ENCODE measurements at places on chromosomes 5 and 9. TPM values are rescaled to one million over a fixed set of nuclear protein-coding genes. Genes with fewer than 3 reads are reported as not detected.

GRCh38 chr9:98610711-98611110 is 98.0 kb downstream of the GABBR2 start:
- H3K36me3 ChIP-seq = no peaks in the 10 kb centered on the region
- H3K27me3 ChIP-seq = no peaks in the 10 kb centered on the region
- DNase-seq = no peak
- no peak overlapping the region for H3K4me3 ChIP-seq

The PCDHGA2 gene
- total RNA-seq = 0.19 TPM

The DDX4 gene
- total RNA-seq = 0.57 TPM

DNA sequence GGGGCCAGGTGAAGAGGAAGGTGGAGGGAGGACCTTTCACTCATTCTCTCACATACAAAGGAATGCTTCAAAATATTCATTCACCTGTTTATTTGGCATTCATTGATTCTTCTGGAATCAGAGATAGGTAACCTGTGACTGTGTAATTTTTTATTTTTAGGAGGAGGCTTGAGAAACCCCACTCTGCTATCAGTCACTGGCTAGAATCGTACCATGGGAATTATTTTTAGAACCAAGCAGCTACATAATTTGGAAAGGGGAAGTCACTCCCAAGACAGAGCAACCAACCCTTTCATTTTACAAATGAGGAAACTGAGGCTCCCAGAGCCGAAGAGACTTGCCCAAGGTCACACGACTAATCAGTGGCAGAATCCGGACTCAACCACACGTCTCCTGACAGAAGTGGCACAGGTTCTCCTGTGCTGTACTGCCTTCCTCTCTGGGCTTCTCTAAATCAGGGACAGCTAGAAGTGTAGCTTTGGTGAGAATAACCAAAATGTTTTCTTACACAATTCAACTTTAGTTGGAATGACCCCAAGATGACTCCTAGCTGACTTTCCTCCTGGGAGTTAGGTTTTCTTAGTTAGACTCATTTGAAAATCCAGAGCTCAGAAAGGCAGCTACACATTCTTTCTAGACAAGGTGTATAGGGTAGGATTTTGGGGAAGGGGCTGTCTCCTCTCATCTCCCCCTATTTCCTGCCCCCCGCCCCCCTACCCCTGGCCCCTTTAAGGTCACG is 264.3 kb upstream of the PANK3 start:
- H3K27ac ChIP-seq = no peak overlapping the region
- H3K27me3 ChIP-seq = no peaks in the 10 kb centered on the region
- DNase-seq = no peak
- H3K36me3 ChIP-seq = no peaks in the 10 kb centered on the region
- peaks cover 12% of the 10 kb centered on the region for H3K4me1 ChIP-seq

- H3K4me3 ChIP-seq = no peak overlapping the region
- no peak for DNase-seq
- no peak overlapping the region for H3K27ac ChIP-seq
- no peaks in the 10 kb centered on the region for H3K36me3 ChIP-seq
- no peaks in the 10 kb centered on the region for H3K27me3 ChIP-seq
These were observed 78.0 kb downstream of the WNK2 start for GRCh38 chr9:93261735-93262523.

DNA sequence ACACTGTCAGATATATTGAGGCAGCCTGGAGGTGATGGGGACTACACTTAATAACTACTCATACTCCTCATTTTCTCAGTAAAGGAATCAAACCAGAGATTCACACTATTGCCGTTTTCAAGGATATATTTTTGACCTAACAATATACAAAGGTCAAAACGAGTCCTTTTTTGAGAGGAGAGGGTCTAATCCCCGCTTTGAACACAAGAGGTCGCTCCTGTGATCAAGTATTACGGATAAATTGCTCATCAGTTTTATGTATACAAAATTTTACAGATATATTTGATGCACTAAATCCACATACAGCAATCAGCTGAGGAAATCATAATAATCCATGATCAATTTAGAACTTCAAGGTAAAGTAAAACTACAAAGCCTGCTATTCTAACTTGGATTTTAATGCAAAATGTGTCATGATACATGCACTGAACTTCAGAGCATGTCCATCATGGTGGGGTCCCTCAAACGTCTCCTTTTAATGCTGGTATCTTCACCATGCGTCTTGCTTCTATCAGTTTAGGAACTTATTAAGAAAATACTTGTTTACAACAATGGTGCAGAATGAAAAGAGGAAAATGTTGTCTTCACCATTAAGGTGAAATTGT is 2.5 kb upstream of the ISL1 start:
- no peaks in the 10 kb centered on the region for H3K36me3 ChIP-seq
- no peak overlapping the region for H3K4me3 ChIP-seq
- no peaks in the 10 kb centered on the region for H3K4me1 ChIP-seq
- H3K27ac ChIP-seq = no peak overlapping the region
- peaks cover 88% of the 10 kb centered on the region for H3K27me3 ChIP-seq

DNA sequence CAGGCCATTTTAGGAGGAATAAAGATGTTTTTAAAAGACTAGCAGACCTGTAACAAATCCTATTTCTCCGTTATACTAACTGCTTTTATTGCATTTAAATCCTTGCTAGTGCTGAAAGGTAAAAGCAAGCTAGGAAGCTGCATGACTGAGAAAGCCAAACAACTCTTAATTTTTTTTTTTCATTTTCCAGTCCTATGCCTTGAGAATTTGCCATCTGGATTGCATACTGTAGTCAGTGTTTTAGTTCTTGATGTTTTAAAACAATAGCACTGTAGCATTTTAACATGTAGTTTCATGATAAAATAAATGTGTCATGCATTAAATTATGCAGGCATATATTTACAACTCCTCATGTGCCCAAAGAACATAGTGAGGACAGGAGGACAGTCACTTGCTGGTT is 108.4 kb upstream of the FGF10 start:
- H3K27me3 ChIP-seq = no peaks in the 10 kb centered on the region
- H3K27ac ChIP-seq = no peak overlapping the region
- no peaks in the 10 kb centered on the region for H3K36me3 ChIP-seq
- no peak for DNase-seq

The WNT8A gene
- 0.05 TPM for total RNA-seq

GRCh38 chr9:108467653-108468324 is 388.0 kb downstream of the ACTL7B start:
- no peak overlapping the region for H3K4me3 ChIP-seq
- H3K27ac ChIP-seq = no peak overlapping the region
- H3K27me3 ChIP-seq = no peaks in the 10 kb centered on the region
- no peaks in the 10 kb centered on the region for H3K4me1 ChIP-seq

DNA sequence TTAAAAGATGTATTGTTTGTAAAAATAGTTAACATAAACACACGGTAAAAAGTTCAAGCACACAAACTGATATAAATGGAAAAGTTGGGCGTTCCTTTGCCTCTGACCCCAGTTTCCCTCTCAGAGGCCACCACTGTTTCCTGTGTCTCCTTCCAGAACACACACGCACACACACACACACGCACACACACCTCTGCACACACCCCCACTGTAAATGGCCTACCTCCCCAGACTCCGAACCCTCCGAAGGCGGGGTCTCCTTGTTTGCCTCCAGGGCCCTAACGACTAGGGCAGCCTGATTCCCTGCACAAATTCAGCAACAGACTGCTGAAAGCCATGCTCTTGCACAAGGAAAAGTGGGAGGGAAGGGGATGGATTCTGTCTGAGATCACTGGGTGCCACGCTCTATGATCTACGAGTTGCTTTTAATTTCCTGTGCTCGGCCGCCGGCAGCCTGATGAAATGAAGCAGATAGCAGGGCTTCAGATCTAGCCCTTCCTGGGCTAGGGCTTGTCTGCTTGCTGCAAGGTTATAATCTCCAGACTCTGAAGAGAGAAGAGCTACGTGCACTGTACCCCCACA is 184.0 kb upstream of the IL12B start:
- H3K4me1 ChIP-seq = no peaks in the 10 kb centered on the region
- no peak overlapping the region for H3K4me3 ChIP-seq
- DNase-seq = no peak
- no peak overlapping the region for H3K27ac ChIP-seq
- no peaks in the 10 kb centered on the region for H3K27me3 ChIP-seq

The RAB3C gene
- total RNA-seq = 0.19 TPM

GRCh38 chr5:132085686-132086085 is 12.1 kb downstream of the CSF2 start:
- H3K27me3 ChIP-seq = no peaks in the 10 kb centered on the region
- no peak for DNase-seq
- no peaks in the 10 kb centered on the region for H3K36me3 ChIP-seq
- no peak overlapping the region for H3K4me3 ChIP-seq
- H3K4me1 ChIP-seq = no peaks in the 10 kb centered on the region

GRCh38 chr5:152529440-152529839 is 124.4 kb upstream of the NMUR2 start:
- H3K27ac ChIP-seq = no peak overlapping the region
- no peaks in the 10 kb centered on the region for H3K4me1 ChIP-seq
- no peaks in the 10 kb centered on the region for H3K27me3 ChIP-seq
- DNase-seq = no peak
- H3K36me3 ChIP-seq = no peaks in the 10 kb centered on the region

The TARS1 gene
- total RNA-seq = 112 TPM

The DROSHA gene
- 34.4 TPM for total RNA-seq

DNA sequence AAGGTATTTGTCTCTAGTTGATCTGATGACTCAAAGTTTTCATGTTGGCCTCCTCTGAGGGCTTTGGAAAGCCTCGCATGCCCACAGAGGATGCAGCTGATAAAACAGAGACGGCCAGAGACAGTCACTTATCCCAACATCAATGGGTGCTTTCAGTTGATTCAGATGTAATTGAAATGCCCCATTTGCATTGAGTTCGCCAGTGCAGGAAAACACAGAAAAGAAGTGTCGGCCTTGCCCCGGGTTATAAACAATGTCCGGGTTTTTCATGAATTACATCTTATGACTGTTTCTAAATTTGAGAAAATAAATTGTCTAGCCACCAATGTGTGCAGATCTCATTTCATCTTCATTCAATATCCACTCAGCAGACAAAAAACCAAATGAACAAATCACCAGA is 42.2 kb upstream of the ICE1 start:
- H3K36me3 ChIP-seq = no peaks in the 10 kb centered on the region
- no peaks in the 10 kb centered on the region for H3K27me3 ChIP-seq
- no peak overlapping the region for H3K4me3 ChIP-seq
- H3K4me1 ChIP-seq = no peaks in the 10 kb centered on the region
- no peak overlapping the region for H3K27ac ChIP-seq
- DNase-seq = no peak

GRCh38 chr9:127633216-127633862 is 21.3 kb downstream of the STXBP1 start:
- no peaks in the 10 kb centered on the region for H3K36me3 ChIP-seq
- no peak for DNase-seq
- H3K27ac ChIP-seq = no peak overlapping the region
- H3K4me1 ChIP-seq = peaks cover 10% of the 10 kb centered on the region
- no peak overlapping the region for H3K4me3 ChIP-seq

- H3K27me3 ChIP-seq = no peaks in the 10 kb centered on the region
- no peaks in the 10 kb centered on the region for H3K36me3 ChIP-seq
- peaks cover 16% of the 10 kb centered on the region for H3K4me1 ChIP-seq
- no peak overlapping the region for H3K4me3 ChIP-seq
These were observed 452.8 kb downstream of the ENC1 start for GRCh38 chr5:74187757-74188156.

DNA sequence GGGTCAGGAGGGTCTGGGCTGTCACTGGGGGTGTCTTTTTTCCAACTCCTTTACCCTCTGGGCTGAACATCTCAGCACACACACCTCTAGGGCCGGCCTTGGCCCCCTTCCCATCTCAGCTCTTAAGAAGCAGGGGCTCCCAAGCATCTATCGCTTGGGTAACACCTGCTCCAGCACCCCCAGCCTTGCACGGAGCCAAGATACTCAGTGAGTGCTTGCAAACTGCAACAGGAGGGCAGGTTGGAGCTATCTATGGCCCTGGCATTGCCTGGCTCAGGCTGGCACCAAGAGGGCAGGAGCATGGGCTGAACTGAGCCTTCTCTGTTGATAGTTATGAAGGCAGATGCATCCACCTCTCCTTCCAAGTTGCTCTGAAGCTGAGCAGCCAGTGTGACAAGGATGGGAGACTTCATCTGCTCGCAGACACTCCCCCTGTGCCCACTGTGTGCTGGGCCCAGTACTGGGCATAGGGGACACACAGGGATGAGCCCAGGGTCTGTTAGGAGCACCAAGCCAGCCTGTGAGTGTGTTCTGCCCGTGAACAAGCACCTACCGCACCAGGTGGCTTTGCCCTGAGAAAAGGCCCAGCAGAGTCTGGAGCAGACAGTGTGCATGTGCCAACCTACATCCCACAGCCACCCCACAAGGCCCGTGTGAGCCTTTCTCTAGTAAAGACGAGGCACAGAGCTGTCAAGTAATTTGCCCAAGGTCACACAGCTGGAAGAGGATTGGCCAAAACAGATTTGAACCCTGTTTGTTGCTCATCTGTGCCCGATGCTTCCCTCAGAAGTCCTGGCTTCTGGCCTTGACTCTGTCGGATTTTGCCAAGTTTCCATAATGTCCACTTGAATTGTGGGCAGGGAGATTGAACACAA is 58.2 kb downstream of the PHF2 start:
- no peak overlapping the region for H3K4me3 ChIP-seq
- H3K27ac ChIP-seq = no peak overlapping the region
- no peaks in the 10 kb centered on the region for H3K4me1 ChIP-seq
- DNase-seq = no peak
- H3K27me3 ChIP-seq = no peaks in the 10 kb centered on the region

The NUTM2F gene
- not detected for total RNA-seq

GRCh38 chr5:175830586-175831300 is 40.6 kb upstream of the CPLX2 start:
- no peak overlapping the region for H3K27ac ChIP-seq
- H3K27me3 ChIP-seq = no peaks in the 10 kb centered on the region
- no peaks in the 10 kb centered on the region for H3K4me1 ChIP-seq
- H3K4me3 ChIP-seq = no peak overlapping the region
- no peaks in the 10 kb centered on the region for H3K36me3 ChIP-seq

DNA sequence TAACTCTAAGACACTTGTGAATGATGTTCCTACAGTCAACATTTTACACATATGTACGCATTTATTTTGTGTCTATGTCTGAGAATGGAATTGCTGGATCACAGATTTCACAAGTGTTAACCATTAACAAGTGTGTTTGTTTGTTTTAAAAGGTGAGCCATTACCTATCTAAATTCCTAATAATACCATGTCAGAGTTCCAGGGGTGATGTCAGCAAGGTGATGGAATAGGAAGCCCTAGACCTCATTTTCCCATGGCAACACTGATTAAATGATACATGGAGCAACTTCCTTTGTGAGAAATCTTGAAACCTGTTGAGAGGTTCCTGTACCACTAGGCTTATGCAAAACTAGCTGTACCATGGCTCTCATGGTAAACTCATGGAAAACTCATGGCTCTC is 309.7 kb downstream of the CYLC2 start:
- no peaks in the 10 kb centered on the region for H3K27me3 ChIP-seq
- no peak for DNase-seq

The FCN1 gene
- 12.2 TPM for total RNA-seq

The TSLP gene
- total RNA-seq = 0.09 TPM

The FBLL1 gene
- total RNA-seq = 0.14 TPM

- no peak overlapping the region for H3K4me3 ChIP-seq
- H3K36me3 ChIP-seq = no peaks in the 10 kb centered on the region
- H3K27ac ChIP-seq = no peak overlapping the region
- no peaks in the 10 kb centered on the region for H3K4me1 ChIP-seq
- H3K27me3 ChIP-seq = peaks cover 22% of the 10 kb centered on the region
These were observed 38.7 kb downstream of the KCTD16 start for GRCh38 chr5:144209361-144209760.

Data from thymus (tissue), 14 donors.